Activated CD8-positive, alpha-beta memory T cell treated with anti-CD3 and anti-CD28 coated beads for 24 hours (primary cell): ENCODE measurements at places on chromosomes 3 and 15.

DNA sequence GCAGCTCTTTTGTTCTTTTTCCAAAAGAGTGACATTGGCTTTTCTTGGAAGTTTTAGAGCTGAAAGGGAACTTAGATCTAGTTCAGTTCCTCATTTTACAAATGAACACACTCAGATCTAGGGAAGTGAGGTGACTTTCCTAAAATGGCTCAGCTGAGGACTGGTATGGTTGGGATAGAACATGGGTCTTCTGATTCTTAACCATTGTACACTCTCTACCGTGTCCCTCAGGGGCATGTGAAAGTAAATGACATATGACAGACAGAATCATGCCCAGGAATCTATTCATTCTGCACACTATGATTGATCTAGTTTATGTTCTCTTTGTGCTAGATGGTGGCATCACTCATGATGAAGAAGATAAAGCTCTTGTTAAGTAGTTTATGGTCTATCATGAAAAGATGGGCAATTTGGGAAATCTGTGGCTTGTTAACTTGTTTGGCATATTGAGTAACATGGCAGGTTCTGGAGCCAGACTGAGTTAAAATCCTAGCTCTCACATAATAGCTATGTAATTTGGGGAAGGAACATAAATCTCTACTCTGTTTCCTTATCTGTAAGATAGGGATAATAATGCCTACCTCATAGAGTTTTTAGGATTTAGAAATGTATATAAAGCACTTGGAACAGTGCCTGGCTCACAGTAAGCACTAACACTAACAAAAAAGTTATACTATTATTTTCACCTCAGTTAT lies 30.9 kb downstream of the UBE2E1 start:
- DNase-seq, result no peak

GRCh38 chr15:47861111-47861903 lies 144.0 kb downstream of the SEMA6D start:
- DNase-seq, result no peak

DNA sequence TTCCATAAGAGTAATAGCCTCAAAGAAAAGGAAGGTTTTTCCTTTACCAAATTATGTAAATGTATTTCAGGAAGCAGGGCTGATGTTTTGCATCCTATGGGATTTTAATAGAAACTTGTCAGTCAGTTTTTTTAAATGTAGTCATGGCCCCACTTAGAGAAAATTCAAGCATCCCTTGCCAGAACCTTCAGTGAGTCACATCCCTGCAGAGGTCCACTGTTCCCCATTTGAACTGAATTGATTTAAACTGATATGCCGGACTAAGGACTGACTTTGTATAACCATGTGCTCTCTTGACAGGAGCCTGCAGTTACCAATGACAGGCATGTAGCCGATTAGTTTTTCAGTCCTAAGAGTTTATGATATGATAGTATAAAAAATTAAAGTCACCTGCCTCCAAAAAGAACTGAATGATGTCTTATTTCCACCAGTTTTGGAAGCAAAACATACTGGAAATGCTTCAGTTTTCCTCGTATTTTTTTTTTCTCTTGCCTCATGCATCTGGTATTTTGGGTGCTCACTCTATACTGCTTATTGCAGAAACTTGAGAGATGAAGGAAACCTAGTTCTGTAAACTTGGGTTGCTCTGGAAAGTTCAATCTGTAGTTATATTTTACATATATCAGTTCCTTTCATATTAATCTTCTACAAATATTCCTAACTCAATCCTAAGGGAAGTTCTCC lies 30.7 kb downstream of the LRTM1 start:
- no peak for DNase-seq

- no peak for DNase-seq
Measured at GRCh38 chr3:17631609-17632008, 110.8 kb downstream of the TBC1D5 start.

GRCh38 chr3:13769422-13769821 lies 110.4 kb downstream of the WNT7A start:
- DNase-seq, result no peak

DNA sequence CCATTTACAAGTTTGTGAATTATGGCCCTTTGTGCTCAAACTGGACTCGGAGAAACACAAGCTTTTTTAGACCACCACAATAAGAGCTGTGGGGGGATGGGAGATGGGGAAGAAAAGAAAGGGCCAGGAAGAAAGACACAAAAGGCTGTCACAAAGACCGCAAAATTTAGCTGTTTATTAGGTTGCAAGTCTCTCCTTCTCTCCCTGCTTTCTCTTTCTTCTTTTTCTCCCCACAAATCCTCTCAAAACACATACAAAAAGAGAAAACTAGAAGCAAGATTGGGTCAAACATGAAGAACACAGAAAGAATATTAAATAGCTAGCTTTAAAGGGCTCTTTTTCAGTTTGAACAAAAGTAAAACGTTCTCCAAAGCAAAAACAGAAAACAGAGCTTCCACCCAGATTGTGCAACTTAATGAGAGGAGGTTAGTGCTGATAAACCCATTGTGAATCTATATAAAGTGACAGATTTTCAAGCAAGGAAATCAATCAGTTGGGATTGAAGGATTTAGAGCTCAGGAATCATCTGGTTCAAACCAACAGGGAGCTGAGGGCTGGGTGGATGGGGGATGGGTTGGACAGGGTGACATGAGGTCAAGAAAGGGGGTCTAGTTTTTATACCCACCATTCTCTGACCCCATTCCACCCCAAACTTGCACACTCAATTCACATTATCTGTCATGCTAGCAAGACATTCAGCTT lies 87.3 kb downstream of the DHX30 start:
- no peak for DNase-seq

DNA sequence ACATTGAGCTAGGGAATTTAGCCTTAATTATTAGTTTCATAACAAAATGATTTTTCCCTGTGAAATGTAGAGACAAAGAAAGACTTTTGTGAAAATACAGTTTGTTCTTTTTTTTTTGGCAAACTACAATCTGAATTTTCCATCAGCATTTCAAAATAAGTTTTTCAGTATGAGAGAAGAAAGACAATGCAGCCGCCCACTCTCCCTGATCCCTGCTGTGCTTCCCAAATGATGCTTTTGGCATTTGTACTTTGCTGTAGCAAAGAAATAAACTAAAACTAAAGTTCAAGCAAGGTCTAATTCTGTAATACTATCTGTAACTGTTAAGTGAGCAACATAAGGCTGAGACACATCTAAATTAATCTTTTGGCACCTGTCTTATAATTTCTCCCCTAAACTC lies 782.2 kb downstream of the VGLL3 start:
- DNase-seq, result no peak

DNA sequence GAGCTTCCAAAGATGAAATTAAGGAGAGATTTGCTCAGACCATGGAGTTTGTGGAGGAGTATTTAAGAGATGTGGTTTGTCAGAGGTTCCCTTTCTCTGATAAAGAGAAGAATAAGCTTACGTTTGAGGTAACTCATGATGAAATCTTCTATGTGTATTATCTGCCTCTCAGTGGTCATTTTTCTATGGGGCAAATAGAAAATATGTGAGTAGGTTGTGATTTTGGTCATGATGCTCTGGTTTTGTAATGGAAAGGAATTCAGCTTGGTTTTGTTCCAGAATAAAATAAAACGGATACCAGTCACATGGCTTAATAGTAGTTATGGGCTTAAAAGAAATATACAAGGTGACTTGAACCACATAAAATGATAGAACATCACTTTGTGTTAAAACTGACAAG lies 181.1 kb downstream of the ITPR1 start:
- DNase-seq, result no peak

DNA sequence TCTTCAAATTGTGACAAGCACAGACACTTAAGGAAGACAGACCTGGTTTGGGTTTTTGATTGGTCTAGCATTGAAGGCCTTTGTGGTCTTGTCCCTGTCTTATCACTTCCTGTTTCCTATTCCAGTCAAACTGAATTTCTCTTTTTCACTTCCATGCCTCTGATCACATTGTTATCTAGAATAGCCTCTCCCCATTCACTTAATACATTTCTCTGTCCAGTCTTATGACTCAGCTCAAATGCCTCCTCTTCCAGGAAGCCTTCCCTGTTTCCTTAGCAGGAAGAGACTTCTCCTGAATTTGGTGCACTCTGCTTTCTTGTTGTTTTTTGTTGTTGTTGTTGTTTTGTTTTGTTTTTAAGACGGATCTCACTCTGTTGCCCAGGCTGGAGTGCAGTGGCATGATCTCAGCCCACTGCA lies 45.5 kb downstream of the LIMD1 start:
- no peak for DNase-seq

DNA sequence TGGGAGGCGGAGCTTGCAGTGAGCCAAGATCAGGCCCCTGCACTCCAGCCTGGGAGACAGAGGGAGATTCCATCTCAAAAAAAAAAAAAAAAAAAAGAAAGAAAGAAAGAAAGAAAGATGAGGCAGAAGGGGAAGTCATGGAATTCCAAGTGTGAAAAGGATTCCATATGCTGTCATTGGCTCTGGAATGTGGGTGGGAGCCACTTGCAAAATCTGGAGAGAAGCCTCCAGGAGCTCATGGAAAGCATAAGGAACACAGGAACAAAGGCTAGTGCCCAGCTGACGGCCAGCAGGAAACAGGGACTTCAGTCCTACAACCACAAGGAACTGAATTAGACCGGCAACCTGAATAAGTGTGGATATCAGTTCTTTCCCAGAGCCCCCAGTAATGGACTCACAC lies 12.5 kb upstream of the TRAK1 start:
- no peak for DNase-seq

DNA sequence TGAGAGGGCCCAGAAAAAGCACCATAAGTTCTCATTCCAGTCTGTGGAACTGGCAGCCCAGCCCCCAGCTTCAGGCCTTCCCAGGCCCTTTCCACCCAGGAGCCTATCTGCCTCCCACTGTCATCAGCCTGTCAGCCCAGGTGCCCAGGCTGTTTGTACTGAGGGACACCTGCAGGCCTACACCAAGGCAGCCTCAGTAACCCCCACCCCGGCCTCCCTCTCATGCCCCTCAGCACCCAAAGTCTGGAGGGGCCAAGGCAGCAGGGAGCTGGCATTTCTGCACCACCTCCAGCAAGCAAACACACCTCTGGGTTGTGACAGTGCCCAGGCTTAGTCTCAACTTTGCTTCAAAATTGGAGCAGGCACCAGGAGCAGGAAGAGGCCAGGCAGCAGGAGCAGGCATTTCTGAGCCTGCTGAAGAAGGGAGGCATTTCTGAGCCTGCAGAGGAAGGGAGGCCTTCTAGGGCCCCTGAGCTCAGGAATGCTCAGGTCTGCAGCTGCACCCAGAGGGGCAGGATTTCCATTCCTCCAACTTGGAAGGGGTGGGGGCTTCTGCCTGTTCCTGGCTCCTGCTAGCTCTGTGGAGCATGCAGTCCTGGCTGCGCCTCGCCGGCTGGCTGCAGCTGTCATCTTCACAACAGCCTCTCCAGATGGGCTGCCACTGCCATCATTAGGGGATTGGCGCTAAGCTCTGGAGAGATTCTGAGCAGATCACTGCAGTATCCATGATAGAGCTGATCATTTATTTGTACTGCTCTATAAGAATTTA lies 396.1 kb downstream of the UNC13C start:
- DNase-seq, result no peak

- DNase-seq, result no peak
Measured at GRCh38 chr15:74235962-74236361, at the start of gene CCDC33. TSS of gene CCDC33 (plus strand) at chr15:74236326. CDS start at chr15:74236720, 394 bp downstream.

- no peak for DNase-seq
Measured at GRCh38 chr3:149964291-149964690, 6.4 kb downstream of the PFN2 start.

DNA sequence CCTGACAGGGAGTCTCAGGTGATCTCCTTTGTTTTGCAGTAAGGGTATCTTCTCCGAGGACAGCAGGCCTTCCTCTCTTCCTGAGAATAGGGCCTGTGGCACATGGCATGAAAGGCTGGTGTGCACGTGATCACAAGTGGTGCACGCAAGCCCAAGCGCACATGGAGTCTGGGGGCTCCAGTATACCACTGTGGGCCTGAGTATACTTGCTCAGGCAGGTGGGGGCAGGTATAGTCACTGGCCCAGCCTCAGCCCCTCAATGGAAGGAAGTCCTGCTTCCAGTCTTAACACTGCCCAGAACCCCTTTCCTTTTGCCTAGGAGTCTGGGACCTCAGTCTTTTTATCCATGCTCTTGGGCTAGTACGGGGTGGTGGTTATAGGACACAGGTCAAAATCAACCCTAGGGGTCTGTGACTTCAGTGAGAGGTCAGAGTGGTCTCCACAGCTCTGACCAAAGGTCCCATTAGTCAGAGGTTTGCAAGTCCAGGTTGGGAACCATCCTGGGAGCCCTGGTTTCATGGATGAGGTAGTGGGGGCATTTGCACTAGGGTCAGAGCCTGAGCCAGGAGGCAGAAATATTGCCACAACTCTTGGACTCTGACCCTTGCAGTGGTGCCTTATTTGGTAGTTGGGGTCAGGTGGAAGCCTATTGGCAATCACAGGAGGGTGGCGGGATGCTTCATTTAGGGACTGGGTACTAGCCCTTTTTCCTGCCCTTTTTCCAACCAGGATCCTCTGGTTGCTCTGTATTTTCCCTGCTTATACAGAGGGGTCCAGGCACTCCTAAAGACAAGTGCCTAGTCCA lies 823 bp upstream of the CCDC71 start:
- no peak for DNase-seq

DNA sequence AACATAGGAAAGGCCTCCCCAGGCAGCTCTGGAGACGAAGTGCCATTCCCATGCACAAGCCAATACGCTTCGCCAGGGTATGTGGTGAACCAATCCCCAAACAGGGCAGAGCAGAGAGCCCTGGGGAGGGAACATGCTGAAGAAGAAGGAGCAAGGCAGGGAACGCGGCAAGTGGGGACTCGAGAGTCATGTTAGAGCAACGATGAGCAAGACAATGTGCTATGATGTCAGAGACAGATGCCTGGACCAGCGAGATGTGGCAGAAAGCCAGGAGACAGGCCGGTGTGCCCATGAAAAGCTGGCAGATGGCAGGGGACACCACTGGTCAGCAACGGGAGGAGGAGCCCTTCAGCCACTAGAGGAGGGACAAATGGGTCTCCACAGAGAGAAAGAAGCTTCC lies 39.6 kb downstream of the NIPA2 start:
- no peak for DNase-seq

GRCh38 chr3:55790596-55791350 lies 303.7 kb upstream of the WNT5A start:
- DNase-seq, result no peak

- no peak for DNase-seq
Measured at GRCh38 chr3:53705024-53705745, 141.0 kb downstream of the CHDH start.

DNA sequence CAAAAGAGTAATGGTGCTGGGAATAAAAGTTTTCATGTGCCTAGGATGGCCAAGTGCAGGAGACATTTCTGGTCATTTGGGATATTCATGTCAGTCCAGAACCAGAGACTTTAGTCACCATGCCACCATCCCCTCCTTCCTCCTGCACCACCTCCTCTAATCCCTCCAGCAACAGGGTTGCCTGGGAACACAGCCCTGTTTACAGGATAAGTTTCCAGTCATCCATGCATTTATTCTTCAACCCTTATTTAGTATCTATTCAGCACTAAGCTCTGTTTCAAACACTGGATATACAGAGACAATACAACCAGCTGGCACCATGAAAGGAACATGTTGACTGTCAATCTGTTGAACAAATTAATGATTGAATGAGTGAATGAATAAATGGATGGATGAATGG lies 211.7 kb downstream of the CLSTN2 start:
- no peak for DNase-seq

GRCh38 chr15:29870495-29871151 lies 48.4 kb upstream of the TJP1 start:
- no peak for DNase-seq

GRCh38 chr3:58135712-58136543 lies 74.8 kb downstream of the DNASE1L3 start:
- no peak for DNase-seq

- no peak for DNase-seq
Measured at GRCh38 chr3:131077904-131078303, 51.2 kb downstream of the NEK11 start.
